BE2C (cell line): ENCODE measurements at places on chromosomes 16 and 17.

DNA sequence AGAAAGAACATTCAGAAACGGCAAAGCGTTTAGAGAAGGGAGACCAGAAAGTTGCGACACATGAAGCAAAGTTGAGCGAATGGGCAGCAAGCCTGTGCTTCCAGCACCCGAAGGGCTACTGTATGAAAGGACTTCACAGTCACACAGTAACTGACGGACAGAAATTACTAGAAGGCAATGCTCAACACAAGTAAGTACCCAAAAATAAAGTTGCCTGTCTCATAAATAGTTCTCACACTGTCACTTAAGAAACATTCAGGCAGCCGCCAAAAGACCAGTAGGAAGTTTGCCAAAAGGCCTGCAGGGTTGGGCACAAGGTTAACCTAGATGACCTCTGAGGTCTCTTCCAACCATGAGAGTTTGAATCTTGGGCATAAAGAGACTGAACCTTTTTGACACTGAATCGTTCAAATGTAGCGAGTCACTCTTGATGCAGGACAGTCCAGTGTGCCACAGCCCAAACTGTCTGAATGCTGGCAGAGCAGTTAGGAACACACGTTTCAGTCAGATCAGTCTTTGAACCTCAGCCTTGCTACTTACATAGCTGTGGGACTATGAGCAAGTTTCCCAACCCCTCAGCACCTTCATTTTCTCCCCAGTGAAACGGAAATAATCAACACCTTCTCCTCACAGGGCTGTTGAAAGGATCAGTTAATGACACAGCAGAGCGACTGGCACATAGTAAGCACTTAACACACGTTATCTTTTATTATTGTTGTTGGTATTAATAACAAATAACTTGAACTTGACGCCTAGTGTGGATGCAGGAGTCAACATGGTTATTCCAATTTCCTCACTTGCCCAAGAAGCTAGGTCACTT lies 10.4 kb downstream of the NCBP3 start:
- DNase-seq: no peak

GRCh38 chr16:82829301-82829700 lies 202.5 kb downstream of the CDH13 start:
- DNase-seq: no peak

- DNase-seq: peak; percentile 69
These were observed 906 bp downstream of the RBL2 start for GRCh38 chr16:53435066-53435688.

GRCh38 chr16:276426-277077 lies 808 bp upstream of the RGS11 start:
- peak; percentile 11 for DNase-seq

GRCh38 chr16:29993191-29993902 lies 2.1 kb downstream of the HIRIP3 start:
- DNase-seq: no peak

DNA sequence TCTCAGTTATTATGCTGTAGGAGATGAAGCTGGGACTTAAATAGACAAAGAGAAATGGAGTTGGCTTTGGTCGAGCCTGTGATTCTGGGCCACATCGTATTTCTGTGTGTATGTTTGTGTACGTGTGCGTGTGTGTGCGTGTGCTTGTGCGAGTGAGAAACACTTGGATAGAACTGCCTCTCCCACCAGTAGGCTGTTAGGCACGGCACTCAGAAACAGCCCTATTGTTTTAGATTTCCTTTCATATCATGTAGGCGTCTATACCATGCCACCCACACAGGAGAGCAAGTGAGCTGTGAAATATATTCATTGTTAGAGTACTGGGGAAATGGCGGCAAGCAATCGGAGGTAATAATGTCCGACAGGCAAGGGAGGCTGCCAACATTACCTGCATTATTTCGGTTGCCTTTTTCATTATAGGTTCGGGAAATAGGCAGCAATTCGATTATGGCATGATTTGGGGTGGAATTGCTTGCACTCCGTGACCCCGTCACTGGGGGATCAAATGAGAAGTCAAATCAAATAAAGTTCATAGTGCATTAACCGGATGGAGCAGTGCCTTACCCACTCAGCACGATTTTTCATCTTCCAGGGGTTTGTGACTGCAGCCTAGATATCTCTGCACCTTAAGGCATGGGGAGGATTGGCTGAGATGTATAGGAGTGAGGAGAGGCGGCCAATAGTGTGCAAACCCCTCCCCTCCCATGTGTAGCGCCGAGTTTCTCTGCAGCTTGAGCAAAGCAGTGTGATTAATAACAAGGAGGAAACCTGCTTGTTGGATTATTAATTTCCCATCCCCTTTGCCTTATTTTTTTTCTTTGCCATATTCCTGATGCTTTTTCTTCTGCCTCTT lies 89.6 kb downstream of the RBFOX1 start:
- no peak for DNase-seq

- no peak for DNase-seq
These were observed 6.8 kb upstream of the APRT start for GRCh38 chr16:88818575-88818874.
